ENCODE measurements at places on chromosomes 1 and 21.

- DNase-seq: peak; percentile 98
Measured at GRCh38 chr21:33069994-33070743, at the start of gene OLIG1. Gene OLIG1, plus strand, starts transcription at chr21:33070141. Its CDS starts 106 bp downstream, at chr21:33070247.

DNA sequence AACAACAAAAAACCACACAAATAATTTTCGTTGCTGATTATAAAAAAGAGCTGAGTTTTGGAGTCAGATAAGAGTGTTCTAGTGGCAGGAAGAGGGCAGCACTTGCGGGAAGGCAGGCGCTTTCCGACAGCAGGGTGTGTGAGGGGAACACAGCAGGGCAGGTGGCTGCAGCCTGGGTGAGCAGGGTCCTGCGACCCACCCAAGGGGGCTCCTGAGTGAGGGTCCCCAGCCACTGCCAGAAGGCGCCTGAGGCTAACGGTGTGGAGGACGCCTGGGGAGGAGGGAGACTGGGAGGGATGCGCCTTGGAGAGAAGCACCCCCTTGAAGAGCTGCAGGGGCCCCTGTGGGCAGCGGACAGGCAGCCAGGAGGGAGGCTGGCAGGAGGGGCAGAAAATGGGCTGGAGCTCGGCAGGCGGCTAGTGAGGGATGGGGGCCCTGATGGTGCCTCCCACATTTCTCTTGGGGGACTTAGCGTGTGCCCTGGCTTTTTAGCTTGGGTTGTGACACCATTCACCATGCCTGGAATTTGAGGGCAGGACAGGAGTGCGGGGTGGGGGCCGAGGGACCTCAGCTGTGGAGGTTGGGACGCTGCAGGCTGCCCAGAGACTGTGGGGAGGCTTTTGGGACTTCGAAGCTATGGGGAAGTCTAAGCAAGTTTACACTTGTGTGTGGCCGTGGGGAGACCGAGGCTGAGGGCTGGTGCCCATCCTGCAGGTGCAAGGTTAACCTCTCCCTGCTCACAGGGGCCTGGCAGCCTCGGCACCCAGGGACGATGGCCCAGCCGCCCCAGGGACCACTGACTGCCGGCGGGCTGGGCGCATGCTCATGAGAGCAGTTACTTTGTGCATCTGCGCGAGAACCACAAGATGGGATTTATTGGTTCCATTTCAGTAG, 111.4 kb downstream of the SIK1 start:
- no peak for DNase-seq

GRCh38 chr1:54391450-54392209, 14.6 kb downstream of the SSBP3 start:
- peak; percentile 60 for DNase-seq

DNA sequence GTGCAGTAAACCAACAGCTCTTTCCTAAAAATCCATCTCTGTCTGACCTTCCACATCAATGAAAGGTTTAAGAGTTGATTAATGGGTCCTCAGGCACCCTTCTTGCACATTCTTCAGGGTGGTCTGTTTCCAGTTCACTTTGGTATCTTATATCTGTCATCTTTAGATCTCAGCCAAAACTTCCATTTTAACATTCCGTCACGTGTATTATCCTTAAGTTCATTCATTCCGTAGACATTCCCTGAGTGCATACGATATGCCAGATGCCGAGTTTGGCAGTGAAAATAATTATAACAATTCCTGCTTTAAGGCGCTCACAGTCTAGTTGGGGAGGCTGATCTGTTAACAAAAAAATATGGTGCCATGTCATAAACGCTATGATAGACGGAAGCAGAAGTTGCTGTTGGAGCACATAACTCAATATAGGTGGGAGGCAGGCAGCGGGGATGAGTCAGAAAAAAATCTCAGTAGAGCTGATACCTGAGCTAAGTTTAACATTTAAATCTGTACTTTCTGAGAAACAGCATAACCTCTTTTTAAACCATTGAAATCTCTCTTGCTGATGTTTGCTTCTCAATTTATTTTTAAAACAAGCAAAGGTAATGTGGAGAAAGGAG, 59.6 kb upstream of the HOOK1 start:
- DNase-seq: no peak

GRCh38 chr1:201708085-201708512, 120.9 kb upstream of the IPO9 start:
- no peak for DNase-seq

GRCh38 chr1:61056573-61057439, 25.6 kb upstream of the NFIA start:
- DNase-seq: no peak

DNA sequence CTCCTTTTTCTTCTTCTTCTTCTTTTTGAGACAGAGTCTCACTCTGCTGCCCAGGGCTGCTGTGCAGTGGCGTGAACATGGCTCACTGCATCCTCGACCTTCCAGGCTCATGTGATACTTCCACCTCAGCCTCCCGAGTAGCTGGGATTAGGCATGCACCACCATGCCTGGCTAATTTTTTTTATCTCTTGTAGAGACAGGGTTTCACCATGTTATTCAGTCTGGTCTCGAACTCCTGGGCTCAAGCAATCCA, 13.0 kb upstream of the PADI1 start:
- DNase-seq: no peak

GRCh38 chr1:154819628-154820590, 50.2 kb downstream of the KCNN3 start:
- DNase-seq: peak; percentile 87

GRCh38 chr1:33097137-33097611, 16.2 kb downstream of the AZIN2 start:
- DNase-seq: no peak

- no peak for DNase-seq
Measured at GRCh38 chr1:205950826-205951549, 7.7 kb upstream of the SLC26A9 start.

DNA sequence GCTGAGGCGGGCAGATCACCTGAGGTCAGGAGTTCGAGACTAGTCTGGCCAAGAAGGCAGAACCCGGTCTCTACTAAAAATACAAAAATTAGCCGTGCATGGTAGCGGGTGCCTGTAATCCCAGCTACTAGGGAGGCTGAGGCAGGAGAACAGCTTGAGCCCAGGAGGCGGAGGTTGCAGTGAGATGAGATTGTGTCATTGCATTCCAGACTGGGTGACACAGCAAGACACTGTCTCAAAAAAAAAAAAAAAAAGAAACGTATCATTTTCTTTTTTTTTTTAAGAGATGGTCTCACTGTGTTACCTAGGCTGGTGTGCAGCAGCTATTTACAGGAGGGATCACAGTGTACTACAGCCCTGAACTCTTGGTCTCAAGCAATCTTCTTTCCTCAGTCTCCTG, 47.3 kb downstream of the ITGB3BP start:
- DNase-seq: no peak

Data from H7 (cell line).